ENCODE measurements at places on chromosomes 12 and 14.

DNA sequence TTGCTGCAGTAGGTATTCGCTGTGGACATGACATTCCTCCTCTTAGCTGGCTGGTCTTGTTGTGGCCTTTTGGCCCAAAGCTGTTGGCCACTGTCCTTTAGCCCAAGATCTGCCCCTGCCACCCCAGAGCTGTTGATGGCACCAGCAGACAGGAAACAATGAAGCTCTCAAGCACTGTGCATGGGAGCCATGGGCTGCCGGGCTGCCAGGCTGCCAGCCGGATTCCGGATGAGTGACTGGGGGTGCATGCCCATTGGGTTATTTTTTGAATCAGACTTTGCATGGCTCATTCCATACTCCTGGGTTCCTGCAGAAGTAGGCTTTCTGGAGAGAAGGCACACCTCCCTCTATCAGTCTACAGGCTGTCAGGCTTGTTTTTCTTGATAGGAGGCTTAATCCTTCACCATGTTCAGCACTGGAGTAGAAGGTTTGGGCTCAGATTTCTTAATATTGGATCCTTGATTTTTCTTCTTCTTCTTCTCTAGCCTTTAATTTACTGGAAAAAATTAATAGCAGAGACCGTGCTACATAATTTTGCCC lies 32.4 kb downstream of the MAX start:
- DNase-seq, result no peak

- peak; percentile 19 for DNase-seq
Observed at GRCh38 chr14:23237772-23238594, at the start of gene RNF212B. Gene RNF212B (plus strand): TSS chr14:23237936. CDS start chr14:23240346, 2,410 bp downstream.

DNA sequence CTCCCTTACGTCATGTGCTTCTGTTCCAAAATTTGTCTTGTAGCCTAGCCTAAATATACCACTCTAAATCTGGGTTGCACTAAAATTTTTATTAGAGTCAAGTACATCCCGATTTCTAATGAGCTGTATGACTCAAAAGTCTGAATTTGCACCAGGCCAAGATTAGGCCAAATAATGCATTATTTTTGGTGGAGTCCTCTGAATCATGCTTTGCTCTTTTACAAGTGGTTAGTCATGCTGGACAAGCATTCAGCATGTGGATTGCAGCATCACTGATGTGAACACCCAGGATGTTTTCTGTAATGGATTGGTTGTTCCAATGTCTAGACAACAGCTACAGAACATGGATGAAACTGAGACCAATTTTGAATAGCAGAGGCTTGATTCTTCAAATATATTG lies 23.7 kb downstream of the HEBP1 start:
- DNase-seq, result peak; percentile 87

DNA sequence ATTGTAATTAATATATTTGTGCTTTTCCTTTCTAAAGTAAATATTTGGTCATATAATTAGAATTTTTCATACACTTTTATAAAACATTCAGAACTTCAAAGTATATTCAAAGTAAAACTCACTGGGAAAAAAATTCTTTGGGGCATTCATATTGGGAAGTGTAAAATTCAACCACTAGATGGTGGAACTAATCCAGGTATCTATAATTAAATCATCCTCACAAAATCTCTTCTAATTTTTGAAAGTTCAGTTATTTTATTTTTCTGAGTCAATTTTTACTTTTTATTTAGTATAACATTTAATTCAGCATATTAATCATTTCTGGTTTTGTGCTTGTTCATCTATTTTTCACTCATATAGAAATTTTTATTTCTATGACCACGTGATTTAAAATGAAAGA lies 81.0 kb downstream of the NTS start:
- DNase-seq, result no peak

DNA sequence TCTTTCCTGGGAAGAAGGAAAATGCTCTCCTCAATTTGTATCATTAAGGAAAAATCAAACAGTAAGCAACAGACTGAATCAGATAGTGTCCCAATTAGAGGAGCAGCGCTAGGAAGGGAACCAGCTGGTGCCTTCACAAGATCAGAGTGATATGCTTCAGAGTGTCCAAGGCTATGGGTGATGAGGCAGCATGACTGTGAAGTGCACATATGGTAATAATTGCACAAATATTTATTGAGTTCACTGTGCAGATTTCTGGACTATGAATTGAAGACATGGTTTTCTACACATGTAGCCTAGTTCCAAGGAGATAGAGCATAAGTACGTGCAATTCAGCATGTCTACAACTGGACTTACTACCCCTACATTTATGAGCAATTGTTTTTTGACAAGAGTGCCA lies 78.8 kb upstream of the EVL start:
- DNase-seq, result no peak

GRCh38 chr12:105741786-105742566 lies 396.8 kb downstream of the NUAK1 start:
- DNase-seq, result peak; percentile 80

DNA sequence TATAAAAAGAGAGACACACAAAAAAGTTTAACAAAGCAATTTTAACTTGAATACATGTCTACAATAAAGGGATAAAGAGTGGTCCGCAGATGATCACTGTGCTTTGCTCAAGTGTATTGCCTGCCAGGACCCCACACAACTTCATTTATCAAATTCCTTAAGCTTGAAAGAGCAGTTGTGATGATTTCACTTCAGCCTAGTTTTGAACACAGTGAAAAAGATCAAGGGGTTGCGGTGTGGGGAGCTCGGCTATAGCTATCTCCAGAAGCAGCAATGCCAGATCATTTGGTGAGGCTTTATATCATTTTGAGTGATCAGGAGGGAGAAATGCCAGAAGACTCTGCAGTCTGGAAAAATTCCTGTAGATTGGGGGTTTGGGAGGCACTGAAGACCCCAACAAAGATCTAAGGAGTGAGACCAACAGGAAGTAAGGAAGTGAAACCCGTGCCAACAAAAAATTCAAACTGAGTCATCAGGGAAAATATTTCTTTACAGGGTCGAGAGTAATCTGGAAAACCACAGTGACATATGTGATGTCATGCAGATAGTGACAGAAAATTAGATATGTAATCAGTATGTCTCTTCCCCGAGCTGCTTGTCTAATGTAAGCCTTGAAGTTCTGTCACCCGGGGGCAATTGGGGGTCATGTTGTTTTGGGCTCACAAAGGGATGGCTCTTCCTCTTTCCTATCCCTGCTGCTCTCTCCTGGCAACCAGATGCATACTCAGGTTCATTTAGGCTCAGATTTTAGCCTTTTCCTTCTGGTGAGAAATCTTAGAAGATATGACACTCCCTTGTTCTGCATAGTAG lies 221.8 kb downstream of the MSRB3 start:
- no peak for DNase-seq

GRCh38 chr12:81294325-81295190 lies 216.7 kb downstream of the ACSS3 start:
- no peak for DNase-seq

Data from amniotic stem cell (primary cell).